Uterus (tissue), 4 donors: ENCODE measurements at places on chromosomes 7 and 10. TPM values are rescaled to one million over a fixed set of nuclear protein-coding genes. Genes with fewer than 3 reads are reported as not detected.
A peak's percentile ranks its signal among the peaks of the same experiment; 100 is the strongest.

DNA sequence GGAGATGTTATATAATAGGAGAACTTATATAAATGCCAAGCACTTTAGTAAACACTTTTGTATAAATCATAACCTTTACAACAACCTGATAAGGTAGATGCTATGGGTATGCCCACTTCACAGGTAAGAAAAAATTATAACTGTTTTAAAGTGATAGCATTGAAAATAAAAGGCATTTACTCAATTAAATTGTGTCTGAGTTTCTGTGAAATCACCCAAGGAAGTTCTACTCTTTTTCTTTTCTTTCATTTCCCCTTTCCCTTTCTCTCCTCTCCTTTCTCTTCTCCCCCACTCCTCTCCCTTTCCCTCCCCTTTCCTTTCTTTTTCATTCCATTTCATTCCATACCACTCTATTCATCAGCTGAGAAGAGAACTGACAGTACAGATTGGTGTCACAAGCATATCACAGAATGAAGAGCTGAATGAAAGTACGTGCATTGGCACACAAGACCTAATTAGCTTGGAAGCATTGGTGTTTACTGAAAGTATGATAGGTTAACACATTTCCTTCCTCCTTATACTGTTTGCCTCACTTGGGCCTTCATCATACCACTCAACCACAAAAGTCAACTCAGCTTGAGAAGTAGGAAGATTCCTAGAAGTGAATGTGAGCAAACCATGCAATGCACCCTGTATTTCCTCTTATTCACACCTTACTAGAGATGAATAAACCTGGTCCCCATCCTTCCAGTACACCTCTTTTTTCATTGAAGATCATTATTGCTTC lies 117.9 kb upstream of the AGR3 start:
- DNase-seq = no peak

GRCh38 chr10:76444034-76444800 lies 1012.8 kb downstream of the LRMDA start:
- peak; percentile 64 for DNase-seq

- DNase-seq = no peak
These were observed 18.3 kb downstream of the SKIDA1 start for GRCh38 chr10:21507150-21507549.

- DNase-seq = no peak
These were observed 45.4 kb downstream of the GPR37 start for GRCh38 chr7:124720195-124720594.

Gene PRRT4
- total RNA-seq = not detected

DNA sequence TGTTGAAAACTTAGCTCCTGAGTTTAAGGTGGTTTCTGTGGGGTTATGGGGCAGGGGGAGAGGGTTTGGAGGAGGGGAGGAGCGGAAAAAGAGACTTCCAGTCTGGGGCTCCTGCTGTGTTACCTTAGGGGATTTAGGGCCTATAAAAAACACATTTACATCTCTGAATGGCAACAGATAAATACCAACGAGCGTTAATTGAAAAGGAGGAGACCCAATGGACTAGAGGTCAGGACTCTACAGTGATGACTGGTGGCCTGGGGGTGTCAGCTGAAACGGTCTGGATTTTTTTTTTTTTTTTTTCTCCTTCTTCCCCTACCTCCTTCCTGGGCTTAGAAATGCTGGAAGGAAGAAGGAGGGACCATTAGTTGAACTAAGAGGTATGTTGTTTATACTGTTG lies 47.4 kb downstream of the AUTS2 start:
- no peak for DNase-seq

DNA sequence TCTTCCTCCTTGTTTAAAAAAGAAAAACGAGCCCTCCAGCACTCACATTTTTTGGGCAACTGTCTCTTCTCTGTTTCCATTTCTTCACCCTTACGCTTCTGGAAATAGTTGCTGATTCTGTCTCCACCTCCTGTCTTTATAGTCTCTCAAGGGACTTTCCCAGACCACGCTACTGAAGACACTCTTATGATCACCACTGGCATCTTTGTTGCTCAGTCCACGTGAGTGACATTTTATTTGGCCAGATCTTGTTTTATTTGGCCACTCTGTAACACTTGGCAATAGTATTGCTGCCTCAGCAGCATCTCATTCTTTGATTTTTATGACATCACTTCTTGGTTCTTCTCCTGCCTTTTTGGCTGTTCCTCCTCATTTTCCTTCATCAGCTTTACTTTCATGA lies 21.6 kb upstream of the NME8 start:
- DNase-seq = no peak

Gene CCDC172
- total RNA-seq = not detected

DNA sequence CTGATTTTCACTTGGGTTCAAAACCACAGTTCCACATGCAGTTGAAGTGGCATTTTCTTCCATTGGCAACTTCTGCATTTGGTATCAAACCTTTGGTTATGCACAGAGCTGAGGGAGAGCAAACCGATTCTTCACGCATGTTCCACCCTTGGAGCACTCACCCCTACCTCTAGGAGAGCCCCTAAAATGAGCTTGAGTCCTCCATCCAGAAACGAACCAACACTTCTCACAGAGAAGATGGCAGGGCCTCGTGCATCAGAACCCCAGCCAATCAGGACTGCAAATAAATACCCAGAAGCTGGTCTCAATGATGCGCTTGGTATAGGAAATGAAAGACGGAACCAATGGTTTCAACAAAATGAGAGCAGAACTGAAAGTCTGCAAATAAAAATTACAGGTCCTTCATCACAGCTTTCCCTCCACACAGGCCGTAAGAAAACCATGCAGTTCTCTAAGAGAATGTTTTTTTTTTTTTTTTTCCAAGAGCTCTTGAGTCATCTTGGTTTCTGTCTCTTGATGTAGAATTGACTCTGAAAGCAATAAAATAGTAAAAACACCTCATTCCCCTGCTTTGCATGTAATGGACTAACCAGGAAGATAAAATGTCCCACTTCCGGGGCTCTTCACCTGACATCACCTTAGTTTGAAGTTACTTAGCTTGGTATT lies 23.9 kb downstream of the KLF6 start:
- DNase-seq = no peak

Gene CALHM1
- not detected for total RNA-seq

Gene PTPRE
- 18.9 TPM for total RNA-seq

- DNase-seq = no peak
These were observed 22.4 kb upstream of the ZNF107 start for GRCh38 chr7:64643566-64643965.

GRCh38 chr10:63554657-63555056 lies 33.5 kb downstream of the REEP3 start:
- DNase-seq = no peak

Gene SNCG
- 32.8 TPM for total RNA-seq

DNA sequence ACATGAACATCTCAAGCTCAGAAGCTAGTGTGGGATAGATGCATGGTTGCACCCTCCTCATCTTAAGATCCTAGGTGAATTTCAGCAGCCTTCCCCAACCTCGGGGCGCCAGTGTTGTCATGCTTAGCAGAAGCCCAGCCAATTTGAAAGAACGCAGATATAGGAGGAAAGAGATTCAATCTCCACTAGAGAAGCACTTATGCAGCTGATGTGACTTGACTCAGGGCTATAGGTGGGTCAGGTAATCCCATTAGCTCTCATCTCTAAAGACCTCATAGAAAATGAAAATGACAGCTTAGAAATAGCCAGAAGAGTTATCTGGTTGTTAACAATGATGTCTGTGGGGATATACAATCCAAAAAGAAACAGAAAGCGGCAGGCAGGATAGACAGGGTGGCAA lies 310.5 kb downstream of the GPAM start:
- DNase-seq = no peak

DNA sequence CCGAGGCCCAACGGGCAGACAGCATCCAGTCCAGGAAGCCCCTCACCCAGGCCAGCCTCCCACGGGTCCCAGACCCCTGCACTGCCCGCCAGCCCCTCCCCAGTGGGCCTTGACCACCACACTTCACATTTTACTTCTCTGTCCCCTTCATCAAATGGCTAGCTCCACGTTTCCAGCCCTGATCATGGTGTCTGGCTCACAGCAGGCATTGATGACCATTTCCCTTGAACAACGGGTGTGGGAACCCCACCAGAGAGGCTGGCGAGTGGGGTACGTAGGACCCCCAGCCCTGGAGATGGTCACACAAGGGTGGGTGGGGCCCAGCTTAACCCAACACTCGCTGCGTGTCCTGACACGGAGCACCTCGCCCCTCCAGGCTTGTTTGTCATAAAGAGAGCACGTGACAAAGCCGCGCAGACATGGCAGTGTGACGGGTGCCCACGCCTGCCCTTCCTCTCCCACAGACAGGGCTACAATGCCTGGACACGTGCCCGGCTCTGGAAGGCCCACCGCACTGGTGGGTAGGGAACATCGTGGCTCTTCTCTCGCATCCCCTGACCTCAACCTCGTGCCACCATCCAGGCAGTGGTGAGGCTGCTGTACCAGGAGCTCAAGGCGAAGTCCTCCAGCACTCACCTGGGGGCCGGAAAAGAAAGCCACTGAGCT lies 267.7 kb downstream of the MAD1L1 start:
- DNase-seq = no peak

- DNase-seq = no peak
These were observed 73.1 kb downstream of the TEX36 start for GRCh38 chr10:125609859-125610258.

GRCh38 chr7:124399941-124400340 lies 365.7 kb downstream of the GPR37 start:
- no peak for DNase-seq

Gene ZNF277
- 16.9 TPM for total RNA-seq

DNA sequence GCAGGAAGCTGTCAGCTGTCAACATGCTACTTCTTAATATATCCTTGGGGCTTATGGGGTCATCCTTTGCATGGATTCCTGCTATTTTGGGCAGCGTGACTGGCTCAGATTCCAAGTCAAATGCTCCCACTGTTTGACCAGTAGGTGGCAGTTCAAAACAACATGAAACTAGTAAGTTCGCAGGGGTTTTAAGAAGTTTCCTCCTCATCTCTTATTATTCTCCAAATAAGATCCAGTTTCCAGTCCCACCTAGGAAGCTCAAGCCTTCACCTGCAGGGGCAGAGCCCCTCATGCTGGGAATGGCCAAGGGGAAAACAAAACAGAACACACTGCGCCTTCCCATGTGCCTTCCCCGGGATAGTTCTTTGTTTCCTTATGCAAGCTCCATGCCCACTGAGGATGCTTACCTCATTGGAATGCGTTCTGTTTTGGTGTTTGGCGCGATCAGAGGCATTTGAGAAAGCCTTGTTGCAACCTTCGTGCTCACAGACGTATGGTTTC lies 259.8 kb downstream of the GLI3 start:
- DNase-seq = peak; percentile 44

Gene PAX4
- not detected for total RNA-seq

DNA sequence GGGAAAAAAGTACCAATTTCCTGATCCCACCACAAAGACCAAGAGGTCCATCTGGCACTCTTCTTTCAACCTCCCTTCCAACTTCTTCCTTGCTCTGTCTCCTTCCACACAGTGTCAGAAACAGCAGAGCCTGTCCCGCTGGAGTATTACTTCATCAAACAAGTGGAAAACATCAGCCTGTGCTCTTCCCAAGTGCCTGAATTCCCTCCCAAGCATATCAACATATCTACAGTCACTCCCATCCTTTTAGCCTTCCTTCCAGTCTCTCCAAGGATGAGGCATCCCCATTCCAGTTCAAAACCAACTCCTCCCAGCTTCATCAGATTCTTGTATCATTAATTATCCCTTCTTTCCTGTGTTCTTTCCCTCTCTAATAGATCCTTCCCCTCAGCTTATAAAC lies 1.7 kb upstream of the NOC3L start:
- DNase-seq = no peak

Gene AGR2
- total RNA-seq = 16.7 TPM

- DNase-seq = no peak
These were observed 26.4 kb upstream of the UMAD1 start for GRCh38 chr7:7614018-7614741.

Gene STARD3NL
- 95.6 TPM for total RNA-seq

GRCh38 chr7:16369855-16370254 lies 51.5 kb downstream of the CRPPA start:
- no peak for DNase-seq

- DNase-seq = peak; percentile 81
These were observed 40.0 kb downstream of the HK1 start for GRCh38 chr10:69318106-69318866.

DNA sequence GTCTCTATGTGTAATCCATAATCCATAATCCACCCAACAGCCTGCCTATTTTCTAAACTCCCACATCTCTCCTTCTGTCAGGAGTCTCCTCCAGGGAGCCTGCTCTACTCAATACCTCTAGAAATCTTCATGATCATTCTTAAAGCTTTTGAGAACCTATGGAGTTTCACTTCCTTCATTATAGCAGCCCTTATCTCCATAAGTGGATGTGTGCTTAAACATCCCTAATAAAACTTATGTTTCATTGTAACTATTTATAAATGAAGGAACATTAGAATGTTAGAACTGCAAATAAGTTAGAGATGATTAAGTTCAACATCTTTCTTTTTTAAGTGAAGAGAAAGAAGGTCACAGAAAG lies 8.5 kb downstream of the CPED1 start:
- no peak for DNase-seq

- no peak for DNase-seq
These were observed 6.1 kb upstream of the COA1 start for GRCh38 chr7:43735403-43735801.

DNA sequence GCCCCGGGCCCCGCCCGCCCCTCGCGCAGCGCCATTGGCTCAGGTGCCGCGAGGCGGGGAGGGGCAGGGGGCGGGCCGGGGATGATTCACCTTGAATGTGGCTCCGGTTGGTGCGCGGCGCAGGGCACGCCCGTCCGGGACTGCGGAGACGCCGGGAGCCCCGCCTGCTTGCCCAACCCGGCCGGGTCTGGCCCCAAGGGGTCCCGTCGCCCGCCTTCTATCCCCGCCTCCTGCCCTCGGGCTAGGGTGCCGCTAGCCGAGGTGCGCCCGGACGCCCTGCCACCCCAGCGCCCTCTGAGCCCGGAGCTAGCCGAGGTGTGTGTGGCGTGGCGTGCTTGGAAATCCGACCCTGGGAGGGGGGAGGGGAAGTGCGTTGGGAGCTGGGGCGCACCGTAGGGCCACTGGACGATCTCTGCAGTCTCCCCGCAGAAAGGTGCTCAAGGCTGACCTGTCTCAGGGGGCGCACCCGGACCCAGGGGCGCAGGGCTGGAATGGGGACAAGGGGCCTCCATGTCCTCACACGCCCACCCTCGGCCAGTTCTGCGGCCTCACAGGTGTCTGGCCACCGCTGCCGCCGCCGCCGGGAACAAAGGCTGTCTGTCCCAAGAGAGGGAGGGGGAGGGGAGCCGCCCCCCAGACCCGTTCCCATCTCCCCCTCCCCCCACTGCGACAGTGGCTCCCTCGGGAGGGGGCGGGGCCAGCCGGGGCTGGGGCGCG lies 168.9 kb downstream of the NRF1 start:
- DNase-seq = no peak

Gene ZNF438
- 17.0 TPM for total RNA-seq

- no peak for DNase-seq
These were observed 2.5 kb upstream of the TMEM26 start for GRCh38 chr10:61455656-61456055.

Gene MAGI2
- 5.3 TPM for total RNA-seq

- no peak for DNase-seq
These were observed 139.7 kb downstream of the ADCY1 start for GRCh38 chr7:45713669-45714520.

- DNase-seq = no peak
These were observed 24.9 kb upstream of the PANK1 start for GRCh38 chr10:89669985-89670384.

Gene RPEL1
- 0.26 TPM for total RNA-seq

GRCh38 chr7:141701489-141702046 lies 398 bp downstream of the DENND11 start:
- peak; percentile 27 for DNase-seq
